ENCODE measurements at places on chromosomes 5 and 9.

- DNase-seq, result no peak
Measured at GRCh38 chr9:130407916-130408663, 36.7 kb upstream of the ASS1 start.

- DNase-seq, result no peak
Measured at GRCh38 chr5:96874631-96875030, 1.7 kb upstream of the ERAP2 start.

- no peak for DNase-seq
Measured at GRCh38 chr5:41728281-41728680, 141.9 kb downstream of the OXCT1 start.

GRCh38 chr5:83764101-83764500 lies 43.4 kb upstream of the HAPLN1 start:
- no peak for DNase-seq

DNA sequence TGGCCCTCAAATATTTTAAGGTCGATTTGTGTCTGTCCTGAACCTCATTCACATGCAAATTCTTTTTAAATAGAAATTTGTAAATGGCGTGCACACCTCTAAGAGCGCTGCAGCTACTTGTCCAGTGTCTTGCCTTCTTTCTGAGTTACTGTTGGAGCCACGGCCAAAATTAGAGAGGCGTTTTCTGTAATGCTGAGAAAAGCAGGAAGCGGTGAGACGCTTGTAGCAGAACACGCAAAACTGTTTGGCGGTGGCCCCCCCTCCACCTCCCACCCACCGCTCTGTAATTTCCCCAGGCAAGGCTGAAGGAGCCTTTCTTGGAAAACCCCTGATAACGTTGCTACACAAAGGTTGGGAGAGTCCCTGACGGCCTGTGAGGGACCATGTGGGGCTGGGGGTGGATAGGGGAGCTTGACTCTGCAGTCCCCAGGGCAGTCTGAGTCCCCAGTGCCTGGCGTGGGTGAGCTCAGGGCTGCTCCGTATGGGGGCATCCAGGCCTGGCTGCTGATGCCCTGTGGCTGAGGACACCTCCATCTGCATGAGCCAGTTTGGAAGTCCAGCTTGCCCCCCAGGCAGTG lies 96.5 kb downstream of the GADD45G start:
- no peak for DNase-seq

DNA sequence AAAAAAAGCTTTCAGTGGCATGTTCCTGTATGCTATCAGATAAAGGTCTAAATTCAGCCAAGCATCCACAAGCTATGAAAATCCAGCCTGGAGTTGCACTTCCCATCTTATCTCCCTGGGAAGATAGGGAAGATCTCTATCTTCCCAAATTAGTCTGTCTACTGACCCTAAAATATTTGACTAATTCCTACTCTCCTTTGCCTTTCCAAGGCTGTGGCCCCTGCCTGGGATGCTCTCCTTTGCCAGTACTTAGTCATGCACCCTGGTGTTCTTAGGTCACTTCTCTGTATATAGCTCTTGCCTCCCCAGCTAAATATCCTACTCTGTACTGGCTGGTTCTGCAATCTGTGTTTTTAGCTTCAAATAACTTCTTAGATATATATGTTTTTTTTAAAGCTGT lies 44.0 kb upstream of the PLPP1 start:
- no peak for DNase-seq

DNA sequence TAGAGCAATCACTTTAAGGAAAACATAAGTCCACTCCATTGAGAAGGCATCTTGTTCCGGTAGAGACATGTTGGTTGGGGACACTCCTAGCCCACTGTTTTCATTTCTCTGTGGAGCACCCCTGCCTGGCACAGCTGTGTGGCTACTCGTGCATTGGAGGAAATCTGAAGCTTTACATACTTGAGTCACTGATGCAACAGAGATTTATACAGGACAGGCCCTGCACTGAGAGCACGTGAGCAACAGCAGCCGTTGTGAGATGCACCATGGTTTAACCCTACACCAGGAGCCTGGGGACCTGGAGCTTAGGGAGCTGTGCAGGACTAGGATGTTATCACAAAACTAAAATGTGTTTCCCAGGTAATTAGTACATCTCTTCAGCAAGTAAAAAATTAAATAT lies 230.7 kb upstream of the IRX1 start:
- DNase-seq, result no peak

GRCh38 chr5:129971714-129972113 lies 67.4 kb downstream of the CHSY3 start:
- no peak for DNase-seq

GRCh38 chr5:54476682-54477081 lies 21.2 kb downstream of the HSPB3 start:
- DNase-seq, result no peak

DNA sequence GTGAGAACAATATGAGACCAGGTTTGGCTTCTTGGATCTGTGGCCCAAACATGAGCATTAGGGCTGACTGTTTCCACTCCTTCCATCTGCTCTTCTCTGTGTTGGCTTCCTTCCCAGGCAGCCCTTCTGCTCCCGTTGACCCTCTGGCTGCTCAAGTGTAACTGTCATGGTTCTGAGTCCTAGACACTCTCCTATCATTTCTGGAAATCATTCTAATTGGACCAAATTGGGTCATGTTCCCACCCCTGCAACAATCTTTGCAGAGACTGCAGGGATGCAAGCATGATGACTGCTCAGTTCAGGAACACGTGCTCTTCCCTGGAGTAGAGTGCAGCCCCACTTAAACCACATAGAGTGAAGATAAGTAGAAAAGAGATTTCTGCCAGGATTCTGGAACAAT lies 741.4 kb downstream of the TAF11L14 start:
- DNase-seq, result no peak

DNA sequence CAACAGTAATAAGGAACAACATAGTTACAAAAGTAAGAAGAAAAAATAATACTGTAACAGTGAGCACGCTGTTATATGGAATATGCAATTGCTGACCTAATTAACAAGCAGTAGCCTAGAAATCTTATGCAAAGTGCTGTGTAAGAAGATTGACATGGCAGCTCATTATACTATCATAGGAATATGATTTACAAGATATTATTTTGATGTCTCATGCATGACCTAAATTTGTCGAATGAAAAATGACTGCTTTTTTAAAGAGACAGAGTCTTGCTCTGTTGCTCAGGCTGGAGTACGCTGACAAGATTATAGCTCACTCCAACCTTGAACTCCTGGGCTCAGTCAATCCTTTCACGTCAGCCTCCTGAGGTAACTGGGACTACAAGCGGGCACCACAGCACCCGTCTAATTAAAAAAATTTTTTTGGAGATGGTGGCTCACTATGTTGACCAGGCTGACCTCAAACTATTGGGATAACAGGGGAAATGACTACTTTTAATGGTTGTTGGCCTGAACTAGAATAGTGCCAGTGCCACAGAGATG lies 10.5 kb downstream of the RAD23B start:
- DNase-seq, result no peak

- DNase-seq, result no peak
Measured at GRCh38 chr5:68502531-68502930, 287.0 kb downstream of the PIK3R1 start.
